CD4-positive, CD25-positive, alpha-beta regulatory T cell (primary cell): ENCODE measurements at places on chromosomes 5 and 9.

- no peak for DNase-seq
Measured at GRCh38 chr5:178322736-178323540, 90.3 kb upstream of the PHYKPL start.

GRCh38 chr5:38709678-38710306 is 136.0 kb upstream of the OSMR start:
- DNase-seq: no peak

DNA sequence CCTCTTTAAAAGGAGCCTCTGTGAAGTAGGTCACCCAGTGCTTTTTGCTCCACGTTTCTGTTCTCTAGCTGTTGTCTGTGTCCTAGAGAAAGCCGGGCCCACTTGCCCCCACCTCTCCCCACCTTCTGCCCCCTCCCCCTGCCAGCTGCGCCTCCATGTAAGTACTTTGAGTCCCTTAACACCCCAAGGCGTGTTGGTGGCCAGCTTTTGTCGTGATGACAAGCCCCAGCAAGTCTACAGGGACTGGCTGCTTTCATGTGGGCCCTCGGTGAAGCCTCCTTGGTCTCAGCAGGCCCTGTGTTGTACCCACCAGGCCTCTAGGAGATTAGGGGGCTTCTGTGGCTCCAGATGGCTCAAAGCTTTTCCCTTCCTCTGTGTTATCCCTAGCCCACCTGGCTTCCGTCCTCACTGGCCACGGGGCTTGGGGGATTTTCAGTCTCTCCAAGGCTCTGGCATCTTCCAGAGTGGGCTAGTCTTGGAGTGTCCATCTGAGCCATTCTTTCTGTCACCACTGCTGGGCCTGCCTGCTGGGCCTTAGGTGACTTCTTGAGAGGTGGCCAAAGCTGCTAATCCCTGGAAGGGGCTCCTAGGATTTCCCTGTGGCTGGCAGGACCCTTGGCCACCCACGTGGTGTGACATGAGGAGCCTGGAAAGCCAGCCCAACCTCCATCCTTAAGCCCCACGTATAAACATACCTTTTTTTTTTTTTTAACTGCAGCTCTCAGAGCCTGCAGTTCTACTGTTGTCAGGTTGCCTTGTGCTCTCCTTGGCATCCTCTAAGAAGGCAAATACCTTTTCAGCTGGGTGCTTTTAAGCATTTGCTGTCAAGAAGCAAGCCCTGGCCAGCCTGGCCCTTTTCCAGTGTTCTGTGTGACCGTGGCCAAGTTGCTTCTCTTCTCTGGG is 1.1 kb upstream of the NDST1 start:
- no peak for DNase-seq

GRCh38 chr9:4137234-4137633 is 162.6 kb downstream of the GLIS3 start:
- no peak for DNase-seq

DNA sequence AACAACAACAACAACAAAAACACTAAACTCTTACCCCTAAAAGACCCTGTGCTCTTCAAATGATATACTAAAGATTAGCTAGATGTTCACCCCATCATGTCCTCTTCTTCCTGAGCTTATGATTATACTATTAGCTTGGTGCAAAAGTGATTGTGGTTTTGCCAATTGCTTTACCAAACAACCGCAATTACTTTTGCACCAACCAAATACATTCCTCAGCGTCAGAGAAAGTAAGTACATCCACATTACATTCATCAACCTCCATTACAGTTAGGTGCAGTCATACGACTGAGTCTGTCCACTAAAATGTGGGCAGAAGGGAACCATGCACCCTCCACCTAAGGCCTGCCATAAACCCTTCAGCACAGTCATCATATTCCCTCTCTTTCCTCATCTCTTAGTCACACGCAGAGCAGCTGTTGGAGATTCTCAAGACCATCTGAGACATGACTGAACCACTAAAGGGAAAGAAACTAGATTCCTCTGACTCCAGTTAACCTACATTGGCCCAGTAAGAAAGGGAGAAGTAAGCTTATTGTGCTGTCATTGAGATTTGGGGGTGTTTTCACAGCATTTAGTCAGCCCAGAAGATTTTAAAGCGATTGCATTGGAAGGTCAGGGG is 181.6 kb upstream of the TLE4 start:
- DNase-seq: no peak

GRCh38 chr5:168860081-168860480 is 280.9 kb upstream of the PANK3 start:
- DNase-seq: no peak

- DNase-seq: no peak
Measured at GRCh38 chr9:113397203-113397631, 3.9 kb downstream of the ALAD start.

DNA sequence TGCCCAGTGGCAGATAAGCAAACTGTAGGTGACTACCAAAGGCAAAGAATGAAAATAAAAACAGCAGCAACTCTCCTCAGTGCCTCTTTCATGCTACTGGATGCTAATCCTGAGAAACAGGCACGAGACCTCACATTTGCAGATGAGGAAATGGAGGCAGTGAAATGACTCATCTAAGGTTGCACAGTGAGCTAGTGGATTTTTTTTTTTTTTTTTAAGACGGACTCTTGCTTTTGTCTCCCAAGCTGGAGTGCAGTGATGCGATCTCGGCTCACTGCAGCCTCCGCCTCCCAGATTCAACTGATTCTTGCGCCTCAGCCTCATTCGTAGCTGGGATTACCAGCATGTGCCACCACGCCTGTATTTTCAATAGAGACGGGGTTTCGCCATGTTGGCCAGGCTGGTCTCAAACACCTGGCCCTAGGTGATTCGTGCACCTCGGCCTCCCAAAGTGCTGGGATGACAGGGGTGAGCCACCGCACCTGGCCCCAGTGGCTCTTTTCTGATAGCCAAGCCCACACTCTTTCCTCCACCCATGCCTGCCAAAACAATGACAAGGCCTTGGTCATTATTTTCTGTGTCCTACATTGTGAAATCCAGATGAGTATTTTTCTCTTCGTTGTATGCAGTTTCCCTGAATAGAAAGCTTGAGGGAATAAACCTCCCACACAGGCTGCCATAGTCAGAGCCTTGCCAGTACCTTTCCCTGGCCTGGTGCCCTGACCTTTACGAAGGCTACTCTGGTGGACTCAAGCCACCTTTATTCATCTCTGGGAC is 19.2 kb downstream of the DOCK2 start:
- no peak for DNase-seq

- DNase-seq: no peak
Measured at GRCh38 chr9:34049630-34050384, 1.1 kb upstream of the UBAP2 start.

GRCh38 chr5:168950241-168950951 is 350.5 kb downstream of the SLIT3 start:
- DNase-seq: no peak

DNA sequence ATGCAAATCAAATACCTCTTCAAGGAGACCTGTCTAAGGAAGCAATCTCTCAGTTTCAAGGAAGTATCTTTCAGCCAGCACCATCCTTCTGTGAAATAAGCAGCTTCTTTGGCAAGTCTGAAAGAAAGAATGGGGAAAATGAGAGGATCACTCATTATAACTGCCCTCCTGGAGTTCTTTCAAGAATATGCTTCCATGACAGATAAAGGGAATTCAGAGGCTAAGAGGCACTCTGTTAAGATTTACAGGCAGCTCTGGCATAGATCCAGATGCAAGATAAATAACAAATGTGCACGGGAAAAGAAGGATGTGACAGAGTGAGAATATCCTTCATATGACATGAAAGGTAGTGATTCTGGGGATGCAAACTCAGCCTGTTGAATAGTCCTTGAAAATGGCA is 348.2 kb upstream of the CCNG1 start:
- DNase-seq: no peak

GRCh38 chr5:172632346-172633092 is 8.5 kb upstream of the NEURL1B start:
- DNase-seq: no peak

- no peak for DNase-seq
Measured at GRCh38 chr9:131253891-131254491, 22.3 kb downstream of the FAM78A start.

DNA sequence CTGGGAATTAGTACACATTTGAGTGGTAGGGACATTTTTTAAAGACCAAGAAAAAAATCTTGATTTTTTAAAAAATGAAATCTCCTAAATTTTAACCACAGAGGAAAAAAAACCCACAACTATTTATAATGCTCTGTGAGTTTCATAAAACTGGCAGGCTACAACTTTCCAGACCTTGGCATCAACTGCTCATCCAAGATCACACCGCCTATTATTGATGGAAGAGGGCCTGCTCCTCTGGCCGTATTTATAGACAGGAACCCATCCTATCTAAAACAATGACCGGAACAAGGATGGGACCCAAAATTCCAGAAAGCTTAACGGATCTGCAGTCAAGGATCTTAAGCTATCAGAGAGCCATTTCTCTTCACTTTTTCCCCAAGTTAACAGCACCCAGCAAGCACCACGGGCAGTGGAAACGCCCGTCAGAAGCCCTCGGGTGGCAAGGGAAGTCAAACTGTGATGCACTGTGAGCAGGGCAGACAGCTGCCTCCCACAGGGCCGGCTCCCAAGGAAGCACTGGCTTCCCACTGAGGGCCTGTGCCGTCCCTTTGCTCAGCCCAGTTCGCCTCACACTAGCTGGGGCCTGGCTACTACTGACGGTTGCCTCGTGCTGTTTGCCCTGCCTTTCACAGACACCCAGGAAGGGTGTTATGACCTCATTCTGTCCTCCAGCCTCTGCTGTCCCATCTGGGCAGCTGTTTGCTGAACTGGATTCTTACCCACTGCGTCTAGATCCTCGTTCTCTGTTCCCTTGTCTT is 62.8 kb downstream of the CDC14B start:
- no peak for DNase-seq

GRCh38 chr9:97975376-97975775 is 7.8 kb upstream of the ANP32B start:
- no peak for DNase-seq

- peak; percentile 64 for DNase-seq
Measured at GRCh38 chr9:76403352-76403751, 9.1 kb upstream of the RFK start.

DNA sequence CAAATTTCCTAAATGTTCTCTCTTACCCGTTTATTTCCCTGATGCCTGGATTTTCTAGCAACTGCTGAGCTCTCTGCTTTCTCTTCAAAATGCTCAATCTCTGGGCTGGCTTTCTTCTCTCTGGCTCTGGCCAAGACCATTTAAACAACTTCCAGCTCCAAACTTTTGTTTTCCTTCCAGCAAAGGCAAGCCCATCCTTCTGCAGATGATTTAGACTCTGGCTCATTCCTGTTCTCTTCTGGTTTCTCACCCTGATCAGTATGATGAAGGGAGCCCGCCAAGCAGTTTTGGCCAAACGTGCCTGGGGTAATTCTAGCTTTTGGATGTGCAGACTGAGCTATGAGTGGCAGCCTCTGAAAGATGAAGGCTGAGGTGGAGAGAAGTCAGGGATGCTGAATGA is 78.1 kb downstream of the HSPA4 start:
- no peak for DNase-seq

DNA sequence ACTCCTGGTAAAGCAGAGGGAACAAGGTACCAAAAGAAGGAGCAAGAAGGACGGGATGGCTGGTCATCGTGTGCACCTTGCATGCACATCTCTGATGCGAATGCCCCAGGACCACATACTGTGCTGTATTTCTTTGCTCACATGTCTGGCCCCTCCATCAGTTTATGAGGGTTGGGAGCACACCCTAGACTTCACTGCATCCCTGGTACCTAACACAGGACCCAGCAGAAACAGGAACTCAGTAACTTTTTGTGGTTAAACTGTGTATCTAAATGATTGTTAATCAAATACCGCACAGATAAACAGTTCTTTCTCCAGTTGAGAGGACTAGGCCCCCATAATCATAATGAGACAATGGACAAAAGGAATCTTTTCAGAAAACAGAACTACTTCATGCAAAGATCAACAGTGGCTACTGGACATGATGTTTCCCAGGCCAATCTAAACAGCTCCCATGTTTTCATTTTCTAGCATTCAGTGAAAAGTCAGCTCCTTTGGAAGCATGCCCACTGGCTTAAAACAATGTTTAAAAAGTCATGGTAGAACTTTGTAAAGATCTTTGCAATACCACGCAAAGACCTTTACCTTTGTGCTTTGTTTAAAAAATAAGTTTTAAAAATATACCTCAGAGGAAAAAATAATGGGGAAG is 55.5 kb upstream of the IFNK start:
- DNase-seq: no peak

GRCh38 chr5:169202969-169203368 is 98.0 kb downstream of the SLIT3 start:
- DNase-seq: no peak

DNA sequence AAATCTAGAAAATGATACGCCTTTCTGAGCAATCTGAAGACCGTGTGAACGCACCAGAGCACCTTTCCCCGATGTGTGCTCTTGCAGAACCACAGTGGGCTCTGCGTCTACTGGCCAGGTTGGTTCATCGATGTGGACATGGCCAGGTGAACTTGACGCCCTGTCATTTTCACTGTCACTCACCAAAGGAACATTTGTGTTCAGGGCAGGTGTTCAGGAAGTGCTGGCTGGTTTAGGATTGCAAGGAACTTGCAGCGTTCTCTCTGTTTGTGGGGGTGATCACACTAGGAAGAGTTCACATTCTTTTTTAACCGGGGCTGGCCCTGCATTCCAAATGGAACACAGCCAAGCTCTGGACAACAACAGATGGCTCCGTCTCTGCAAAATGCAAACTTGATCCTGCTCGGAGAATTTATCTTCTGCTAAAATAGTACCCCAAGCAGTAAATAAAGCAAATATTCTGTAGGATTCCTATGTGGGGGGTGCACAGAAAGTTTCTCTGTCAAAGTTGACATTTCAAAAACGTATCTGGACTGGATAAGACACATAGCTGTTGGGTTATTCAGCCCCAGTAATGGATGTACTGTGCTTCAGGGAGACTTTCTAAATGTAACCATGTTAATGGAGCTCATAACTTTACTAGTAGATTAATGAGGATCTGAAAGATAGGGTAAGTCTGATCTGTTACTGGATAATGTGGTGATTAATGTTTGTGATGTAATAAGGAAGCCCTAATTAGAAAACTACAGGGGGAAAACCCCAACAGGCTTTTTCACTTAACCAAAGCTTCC is 45.7 kb upstream of the FANCC start:
- no peak for DNase-seq

DNA sequence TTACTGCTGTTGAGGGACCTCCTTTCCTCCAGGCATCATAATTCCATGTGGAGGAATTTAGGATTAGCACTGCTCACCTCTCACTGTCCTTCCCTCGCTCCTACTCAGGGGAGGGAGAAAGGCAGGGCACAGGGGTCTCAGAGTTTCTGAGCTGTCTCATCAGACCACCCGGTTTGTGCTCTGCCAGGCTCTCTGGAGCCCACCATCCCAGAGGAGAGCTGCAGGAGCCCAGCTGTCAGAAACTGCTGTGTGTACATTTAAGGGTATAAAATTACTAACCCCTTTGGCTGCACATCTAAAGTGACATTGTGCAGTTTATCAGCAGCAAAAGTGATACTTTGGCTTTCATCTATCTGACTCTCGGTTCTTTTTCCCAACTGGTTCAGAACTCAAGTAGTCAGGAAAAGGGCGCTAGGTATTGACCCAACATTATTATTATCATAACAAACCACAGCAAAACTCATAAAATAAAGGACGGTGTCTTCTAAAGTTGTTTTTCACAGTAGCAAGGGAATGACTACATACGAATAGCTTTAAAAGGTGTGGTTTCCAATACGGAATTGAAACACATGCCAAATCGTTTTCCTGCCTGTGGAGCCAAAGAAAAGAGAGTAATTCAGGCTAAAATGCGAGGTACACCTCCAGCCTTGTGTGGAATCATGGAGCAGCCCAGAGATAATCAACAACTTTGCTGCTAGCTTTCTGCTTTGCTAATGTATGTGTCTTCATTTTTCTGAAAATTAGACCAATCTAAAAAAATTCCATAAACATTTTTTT is 348.1 kb downstream of the TMEM167A start:
- no peak for DNase-seq
